ENCODE measurements at places on chromosomes 13 and 19.

DNA sequence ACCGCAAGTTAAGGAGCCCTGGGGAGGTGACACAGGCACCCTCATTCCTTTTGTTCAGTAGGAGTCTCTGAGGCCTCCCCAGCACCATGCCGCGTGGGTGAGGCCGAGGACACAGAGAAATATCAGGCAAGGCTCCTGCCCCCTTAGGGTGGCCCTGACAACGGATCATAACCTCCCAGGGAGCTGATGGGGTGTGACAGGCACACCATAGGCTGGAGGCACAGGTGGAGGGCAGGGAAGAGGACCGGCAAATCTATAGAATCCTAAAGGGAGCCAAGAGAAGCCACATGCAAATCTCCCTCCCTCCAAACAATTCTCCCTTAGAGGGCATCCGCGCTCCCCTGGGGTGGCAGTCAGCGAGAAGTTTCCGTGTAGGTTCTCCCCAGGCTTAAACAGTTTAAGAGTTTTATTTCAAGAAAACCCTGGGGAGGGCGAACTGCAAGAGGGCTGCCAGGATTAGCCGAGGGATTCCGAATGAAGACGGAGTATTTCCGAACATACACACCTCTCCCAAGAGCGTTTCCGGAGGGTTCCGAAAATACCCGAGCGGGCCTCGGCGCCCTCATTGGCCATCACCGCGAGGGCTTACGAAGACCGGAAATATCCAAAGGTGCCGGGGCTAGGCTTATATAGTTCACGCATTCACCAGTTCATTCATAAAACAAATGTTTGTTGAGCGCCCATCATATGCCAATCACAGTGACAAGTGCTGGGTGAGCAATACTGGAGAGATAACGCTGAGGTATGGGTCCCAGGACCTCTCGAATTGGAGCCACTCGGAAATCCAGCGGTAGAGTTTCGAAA is 610 bp upstream of the RPL28 start:
- DNase-seq = peak; percentile 93

DNA sequence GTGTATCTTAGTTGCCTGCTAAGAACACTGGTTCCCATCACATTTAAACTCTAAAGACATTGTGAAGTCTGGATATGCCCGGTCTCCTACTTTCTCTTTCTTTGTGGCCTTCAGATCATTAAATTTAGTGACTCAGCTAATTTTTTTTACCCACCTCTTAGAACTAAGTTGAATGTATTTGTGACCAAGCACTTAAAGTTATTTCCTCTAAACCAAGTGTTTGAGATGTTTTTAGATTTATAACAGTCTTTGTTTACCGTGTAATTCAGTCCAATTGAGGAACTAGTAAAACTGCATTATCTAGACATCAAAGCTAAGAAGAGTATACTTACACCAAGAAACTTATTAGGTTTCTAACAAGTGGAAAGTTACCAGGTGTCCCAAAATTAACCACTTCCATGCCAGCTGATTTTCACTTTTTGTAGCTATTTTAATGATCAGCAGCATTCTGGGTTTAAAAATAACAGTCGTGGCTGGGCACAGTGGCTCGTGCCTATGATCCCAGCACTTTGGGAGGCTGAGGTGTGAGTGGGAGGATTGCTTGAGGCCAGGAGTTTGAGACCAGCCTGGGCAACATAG is 53.1 kb downstream of the ARHGAP35 start:
- no peak for DNase-seq

DNA sequence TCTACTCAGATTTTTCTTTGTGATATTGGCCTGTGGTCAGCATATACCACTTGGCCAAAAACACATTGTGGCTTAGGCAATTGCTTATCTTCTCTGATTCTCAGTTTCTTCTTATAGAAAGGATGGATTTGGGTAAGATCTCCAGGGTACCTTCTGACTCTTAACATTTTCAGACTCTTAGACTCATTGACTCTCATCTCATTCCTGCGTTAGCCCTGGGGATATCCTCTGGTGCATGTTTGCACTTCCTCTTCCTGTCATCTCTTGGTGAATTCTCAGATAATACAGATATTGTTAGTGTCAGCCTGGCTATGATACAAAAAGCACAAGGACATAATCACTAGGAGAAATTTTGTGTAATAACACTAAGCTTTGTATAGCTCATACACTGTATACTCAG is 492.5 kb upstream of the GPC6 start:
- DNase-seq = no peak

GRCh38 chr19:288911-289310 is 2.3 kb downstream of the PLPP2 start:
- DNase-seq = no peak

DNA sequence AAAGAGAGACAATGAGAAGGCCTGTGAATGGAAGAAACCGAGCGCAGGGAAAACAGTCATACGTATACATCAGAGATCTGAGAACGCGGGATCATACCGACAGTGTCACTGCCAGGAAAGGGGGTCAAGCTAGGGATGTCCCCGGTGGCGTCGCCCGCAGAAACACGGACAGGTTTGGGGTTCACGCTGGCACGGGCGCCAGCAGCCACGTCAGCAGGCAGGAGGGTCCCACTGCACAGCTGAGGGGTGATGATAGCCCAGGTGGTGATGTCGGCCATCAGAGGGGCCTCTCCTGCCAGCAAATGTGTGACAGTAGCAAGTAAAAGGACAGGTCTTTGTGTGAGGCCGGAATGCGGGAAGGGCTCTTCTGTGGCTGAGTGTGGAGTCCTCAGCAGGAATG is 3.4 kb upstream of the ZNF229 start:
- DNase-seq = no peak

- no peak for DNase-seq
Measured at GRCh38 chr19:45245334-45245787, at the start of gene EXOC3L2. EXOC3L2 (minus strand) TSS chr19:45245407; CDS start chr19:45239045, 6,362 bp downstream.

GRCh38 chr13:39531646-39532045 is 71.3 kb downstream of the LHFPL6 start:
- DNase-seq = no peak

GRCh38 chr13:93345770-93346169 is 119.2 kb downstream of the GPC6 start:
- no peak for DNase-seq

DNA sequence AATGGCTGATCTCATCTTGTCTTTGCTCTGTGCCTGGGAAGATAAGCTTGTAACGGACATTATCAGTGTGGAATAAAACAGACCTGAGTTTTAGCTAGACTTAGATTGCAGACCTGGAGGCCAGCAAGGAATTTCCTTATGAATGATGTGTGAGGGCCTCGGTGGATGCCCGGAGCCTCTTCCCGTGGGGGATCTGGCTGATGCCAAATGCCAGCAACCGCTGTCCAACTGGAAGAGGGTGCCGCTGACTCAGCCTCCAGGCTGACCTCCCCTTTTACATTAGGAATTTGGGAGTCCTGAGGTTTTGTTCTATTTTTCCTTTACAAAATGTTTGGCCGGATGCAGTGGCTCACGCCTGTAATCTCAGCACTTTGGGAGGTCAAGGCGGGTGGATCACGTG is 19.6 kb upstream of the LILRA2 start:
- no peak for DNase-seq

GRCh38 chr13:88246239-88246638 is 575.1 kb downstream of the SLITRK5 start:
- DNase-seq = no peak

All from stimulated activated CD8-positive, alpha-beta memory T cell treated with anti-CD3 and anti-CD28 coated beads, Interleukin-7, amount 100 ng/mL, for 24 hours (primary cell).